Central memory CD4-positive, alpha-beta T cell (primary cell): ENCODE measurements at places on chromosomes 7 and 10.

DNA sequence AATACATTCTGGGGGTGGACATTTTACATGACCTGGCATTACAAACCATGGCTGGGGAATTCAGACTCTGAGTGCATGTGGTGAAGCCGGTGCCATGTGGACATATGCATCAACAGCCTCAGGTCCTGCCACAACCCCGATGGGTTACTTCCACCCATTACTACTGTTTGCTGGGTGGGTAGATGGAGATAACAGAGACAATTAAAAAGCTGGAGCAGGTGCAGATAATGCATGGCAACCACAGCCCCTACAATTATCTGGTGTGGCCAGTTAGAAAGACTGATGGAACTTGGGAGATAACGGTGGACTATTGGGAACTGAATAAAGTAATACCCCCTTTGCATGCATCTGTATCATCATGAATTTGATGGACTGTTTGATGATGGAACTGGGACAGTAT lies 21.6 kb upstream of the ADAMTS14 start:
- DNase-seq = no peak

DNA sequence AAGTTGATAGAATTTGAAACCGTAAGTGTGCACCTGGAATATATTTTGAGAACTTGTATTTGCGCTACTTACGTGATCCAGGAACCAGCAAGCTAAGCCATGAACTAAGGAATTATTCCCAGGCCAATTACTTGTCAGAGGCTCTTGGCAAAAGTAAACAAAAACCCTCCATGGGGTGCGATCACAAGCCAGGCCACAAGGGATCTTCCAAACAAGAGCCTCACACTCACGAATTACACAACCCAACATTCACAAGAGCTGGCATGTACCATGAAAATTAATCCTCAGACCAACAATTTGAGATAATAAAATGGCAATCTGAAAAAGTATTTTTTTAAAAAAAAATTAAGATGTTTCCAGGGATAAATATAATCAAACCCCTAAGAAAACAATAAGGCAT lies 467.0 kb upstream of the AKR1E2 start:
- DNase-seq = no peak

GRCh38 chr7:12674861-12675260 lies 12.6 kb upstream of the ARL4A start:
- DNase-seq = peak; percentile 69

DNA sequence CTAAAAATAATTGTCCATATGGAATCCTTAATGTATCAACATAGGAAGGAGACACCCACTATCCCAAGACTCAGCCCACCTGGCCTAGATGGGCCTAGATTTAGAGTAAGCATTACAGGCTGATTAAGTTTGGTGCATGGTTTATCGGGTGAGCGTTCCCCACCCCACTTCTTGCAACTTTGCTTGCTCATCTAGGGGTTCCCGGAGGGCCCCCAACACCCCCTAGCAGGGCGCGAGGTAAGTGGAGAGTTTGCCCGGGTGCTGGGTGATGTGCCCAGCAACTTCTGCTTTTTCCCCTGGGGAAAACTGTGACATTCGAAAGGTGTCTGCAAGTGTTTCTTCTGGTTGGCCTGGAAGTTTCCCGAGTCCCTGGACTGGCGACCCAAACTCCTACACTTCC lies 31.7 kb downstream of the SKIDA1 start:
- no peak for DNase-seq

DNA sequence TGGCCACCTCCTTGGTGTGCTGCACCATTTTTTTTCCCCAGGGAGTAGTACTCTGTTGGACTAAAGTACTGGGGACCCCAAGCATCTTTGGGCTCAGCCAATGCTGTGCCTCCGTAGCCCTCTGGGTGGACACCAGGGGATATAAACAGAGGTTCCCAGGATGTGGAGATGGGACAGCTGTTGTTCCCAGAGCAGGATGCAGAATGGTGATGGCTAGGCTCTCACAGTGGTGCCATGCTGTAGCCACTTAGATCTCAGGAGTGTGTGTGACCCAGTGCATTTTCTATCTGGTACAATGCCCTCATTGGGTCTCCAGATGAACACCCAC lies 50.9 kb upstream of the SCIN start:
- DNase-seq = no peak

DNA sequence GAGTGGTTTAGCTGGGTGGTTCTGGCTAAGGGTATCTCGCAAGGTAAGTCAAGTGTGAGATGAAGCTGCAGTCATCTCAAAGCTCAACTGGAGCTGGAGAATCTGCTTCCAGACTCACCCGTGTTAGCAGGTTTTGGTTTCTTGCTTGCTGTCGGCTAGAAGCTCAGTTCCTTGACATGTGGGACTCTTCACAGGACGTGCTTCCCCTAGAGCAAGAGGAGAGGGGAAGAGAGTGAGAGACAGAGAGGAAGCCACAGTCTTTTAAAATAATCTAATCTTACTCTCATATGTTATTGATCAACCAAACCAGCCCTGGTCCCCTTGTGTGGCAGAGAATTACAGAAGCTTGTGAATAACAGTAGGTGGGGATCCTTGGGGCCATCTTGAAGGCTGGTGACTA lies 199.5 kb downstream of the REEP3 start:
- peak; percentile 2 for DNase-seq
